Activated naive CD4-positive, alpha-beta T cell (primary cell): ENCODE measurements at places on chromosomes 7 and 10.

GRCh38 chr10:26733750-26734568 lies 36.5 kb downstream of the PDSS1 start:
- no peak for DNase-seq

DNA sequence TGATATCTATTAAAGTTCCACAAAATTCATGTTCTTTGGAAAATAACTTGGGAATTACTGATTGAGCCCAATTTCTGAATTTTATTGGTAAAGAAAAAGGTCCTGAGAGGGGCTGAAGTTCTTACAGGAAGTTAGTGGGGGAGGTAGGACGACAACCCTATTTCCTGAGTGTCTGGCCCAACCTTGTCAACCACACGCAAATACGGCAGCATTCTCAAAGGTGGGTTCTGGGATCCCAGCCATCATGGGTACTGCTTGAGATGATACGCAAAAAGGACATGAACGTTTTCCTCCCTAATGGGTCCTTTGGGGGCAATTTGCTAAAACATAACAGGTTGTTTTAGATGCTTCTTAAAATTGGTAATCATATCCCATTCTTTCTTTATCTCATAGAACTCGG lies 2.7 kb upstream of the PDCD4 start:
- no peak for DNase-seq

DNA sequence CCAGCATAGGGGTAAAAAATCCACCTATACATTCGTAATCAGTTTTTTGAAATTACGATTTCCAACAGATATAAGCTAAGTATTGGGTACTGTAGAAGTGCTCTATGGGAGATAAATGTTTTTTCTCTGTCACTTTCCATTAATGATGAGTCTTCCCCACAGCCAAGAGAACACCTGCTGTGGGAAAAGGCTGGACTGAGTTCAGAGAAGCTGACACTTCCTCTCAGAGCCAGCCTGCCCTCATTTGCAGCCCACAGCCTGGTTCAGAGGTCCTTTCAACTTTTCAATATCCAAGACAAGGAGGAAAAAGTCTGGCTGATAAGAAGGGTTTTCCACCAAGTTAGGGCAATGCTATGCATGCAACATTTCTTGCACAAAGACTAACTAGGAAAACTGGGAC lies 64.5 kb upstream of the DNAJB12 start:
- no peak for DNase-seq

- peak; percentile 54 for DNase-seq
Observed at GRCh38 chr7:22782616-22783232, 39.9 kb downstream of the TOMM7 start.

- no peak for DNase-seq
Observed at GRCh38 chr7:128447941-128448564, 7.6 kb upstream of the HILPDA start.

DNA sequence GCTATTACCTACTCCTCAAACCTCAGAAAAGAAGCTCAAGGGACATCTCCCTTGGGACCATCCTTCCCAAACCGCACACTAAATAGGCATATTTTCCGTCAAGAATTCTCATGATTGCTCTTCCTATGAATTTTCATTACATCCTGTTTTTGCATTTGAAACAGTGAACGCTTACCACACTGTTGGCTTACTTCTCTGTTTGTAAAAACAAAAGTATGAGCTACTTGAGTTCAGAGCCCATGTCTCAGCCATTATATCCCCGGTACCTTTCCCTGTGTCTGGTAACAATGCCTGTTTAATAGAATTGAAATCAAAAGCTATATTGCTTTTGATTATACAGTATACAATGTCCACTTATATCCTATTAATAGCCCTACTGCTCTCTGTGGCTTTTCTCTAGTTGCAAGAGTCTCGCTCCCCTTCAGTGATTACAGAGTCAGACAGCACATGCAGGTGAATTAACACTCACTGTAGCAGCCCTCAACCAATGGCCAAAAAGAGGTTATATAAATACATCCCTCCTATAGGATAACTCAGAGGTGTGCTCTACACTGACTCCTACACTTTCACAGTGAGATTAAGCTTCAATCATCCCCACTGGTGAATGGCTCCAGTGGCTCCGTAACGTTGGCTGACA lies 264.4 kb downstream of the SORCS1 start:
- no peak for DNase-seq

GRCh38 chr7:139825666-139826290 lies 3.3 kb upstream of the TBXAS1 start:
- DNase-seq = no peak

DNA sequence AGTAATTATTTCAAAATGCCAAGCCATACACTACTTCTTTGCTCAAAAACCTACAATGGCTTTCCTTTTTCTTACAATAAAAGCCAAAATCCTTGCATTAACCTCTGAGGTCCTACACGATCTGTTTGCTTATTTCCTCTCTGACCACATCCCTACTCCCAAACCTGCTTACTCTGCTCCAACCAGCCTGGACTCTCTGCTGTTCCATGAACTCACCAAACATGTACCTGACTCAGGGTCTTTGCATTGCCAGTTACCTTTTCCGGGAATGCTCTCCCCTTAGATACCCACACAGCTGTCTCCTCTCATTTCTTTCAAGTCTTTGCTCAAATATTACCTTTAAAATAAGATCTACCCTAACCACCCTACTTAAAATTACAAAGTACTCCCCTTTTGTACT lies 2.3 kb downstream of the ABCB4 start:
- no peak for DNase-seq

DNA sequence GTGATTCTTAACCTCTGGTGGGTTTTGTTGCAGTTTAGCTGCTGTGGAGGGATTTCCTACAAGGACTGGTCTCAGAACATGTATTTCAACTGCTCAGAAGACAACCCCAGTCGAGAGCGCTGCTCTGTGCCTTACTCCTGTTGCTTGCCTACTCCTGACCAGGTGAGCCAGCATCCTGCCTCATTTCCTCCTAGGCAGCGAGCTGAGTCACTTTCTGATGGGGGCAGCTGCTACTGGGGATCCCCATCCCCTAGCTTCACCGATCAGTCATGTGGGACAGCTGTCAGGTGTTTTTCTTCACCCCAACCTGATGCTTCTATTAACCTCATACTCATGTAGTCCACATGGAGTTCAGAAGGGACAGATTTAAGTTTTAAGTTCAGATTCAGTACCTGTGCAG lies 21.7 kb upstream of the SMO start:
- no peak for DNase-seq

DNA sequence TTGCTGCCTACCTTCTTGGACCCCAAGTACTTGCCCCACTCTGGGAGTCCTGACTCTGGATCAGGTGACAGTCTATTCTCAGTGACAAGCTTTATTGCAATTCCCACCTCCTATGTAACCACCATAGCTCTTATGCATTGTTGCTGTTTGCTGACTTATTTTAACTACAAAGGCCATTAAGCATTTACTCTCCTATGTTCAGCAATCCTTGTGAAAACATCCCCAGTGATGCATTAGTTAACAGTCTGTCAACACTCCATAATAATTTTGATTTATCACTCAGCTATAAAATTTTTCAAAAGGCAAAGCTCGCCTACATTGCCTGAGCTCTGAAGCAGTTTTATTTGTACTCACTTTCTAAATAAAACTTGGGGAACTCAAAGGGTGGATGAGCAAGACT lies 871.8 kb upstream of the SORCS1 start:
- DNase-seq = no peak

- no peak for DNase-seq
Observed at GRCh38 chr10:121695731-121696464, 97.7 kb upstream of the FGFR2 start.

- no peak for DNase-seq
Observed at GRCh38 chr7:121608785-121609184, 212.7 kb upstream of the FAM3C start.

- DNase-seq = no peak
Observed at GRCh38 chr10:13470270-13470669, 58.5 kb downstream of the BEND7 start.

GRCh38 chr10:44859546-44860285 lies 51.4 kb upstream of the TMEM72 start:
- no peak for DNase-seq

DNA sequence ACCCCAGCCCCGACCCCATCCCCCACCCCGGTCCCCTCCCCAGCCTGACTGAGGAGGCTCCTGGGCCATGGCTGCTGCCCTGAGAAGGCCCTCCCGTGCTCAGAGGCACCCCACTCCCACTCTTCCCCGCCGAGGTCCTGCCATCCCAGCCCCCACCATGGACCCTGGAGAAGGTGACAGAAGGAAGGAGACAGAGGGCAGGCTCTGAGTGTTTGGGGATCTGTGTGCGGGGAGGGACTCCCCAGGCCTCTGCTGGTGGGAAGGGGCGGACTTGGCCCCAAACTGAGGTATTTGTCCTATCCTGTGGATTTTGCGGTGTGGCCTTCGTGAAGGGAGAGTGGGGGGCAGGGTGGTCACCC lies 53.4 kb downstream of the PWWP2B start:
- DNase-seq = no peak
